ENCODE measurements at places on chromosomes 12 and 14. TPM values are rescaled to one million over a fixed set of nuclear protein-coding genes. Genes with fewer than 3 reads are reported as not detected.

The ADCY4 gene
- 36.0 TPM for total RNA-seq

The SERPINA4 gene
- total RNA-seq: not detected

The AKAP3 gene
- total RNA-seq: 0.36 TPM

The KCNA5 gene
- total RNA-seq: 8.9 TPM

The MORN3 gene
- not detected for total RNA-seq

GRCh38 chr12:28877854-28878253, 271.2 kb upstream of the FAR2 start:
- no peaks in the 10 kb centered on the region for H3K27me3 ChIP-seq
- H3K4me1 ChIP-seq: no peaks in the 10 kb centered on the region
- H3K27ac ChIP-seq: no peak overlapping the region
- no peak for DNase-seq

- DNase-seq: no peak
- no peaks in the 10 kb centered on the region for H3K36me3 ChIP-seq
- no peak overlapping the region for H3K27ac ChIP-seq
- H3K4me3 ChIP-seq: no peak overlapping the region
- H3K4me1 ChIP-seq: peaks cover 62% of the 10 kb centered on the region
Measured at GRCh38 chr14:32414808-32415255, 85.7 kb downstream of the AKAP6 start.

GRCh38 chr14:92696366-92696765, 52.1 kb downstream of the LGMN start:
- no peaks in the 10 kb centered on the region for H3K27me3 ChIP-seq
- H3K4me1 ChIP-seq: peaks cover 29% of the 10 kb centered on the region
- no peak for DNase-seq
- H3K4me3 ChIP-seq: no peak overlapping the region

GRCh38 chr14:75283833-75284563, 5.4 kb downstream of the FOS start:
- peak; percentile 84 for DNase-seq
- no peaks in the 10 kb centered on the region for H3K27me3 ChIP-seq
- H3K27ac ChIP-seq: peak overlapping the region; percentile 28
- H3K4me3 ChIP-seq: no peak overlapping the region

DNA sequence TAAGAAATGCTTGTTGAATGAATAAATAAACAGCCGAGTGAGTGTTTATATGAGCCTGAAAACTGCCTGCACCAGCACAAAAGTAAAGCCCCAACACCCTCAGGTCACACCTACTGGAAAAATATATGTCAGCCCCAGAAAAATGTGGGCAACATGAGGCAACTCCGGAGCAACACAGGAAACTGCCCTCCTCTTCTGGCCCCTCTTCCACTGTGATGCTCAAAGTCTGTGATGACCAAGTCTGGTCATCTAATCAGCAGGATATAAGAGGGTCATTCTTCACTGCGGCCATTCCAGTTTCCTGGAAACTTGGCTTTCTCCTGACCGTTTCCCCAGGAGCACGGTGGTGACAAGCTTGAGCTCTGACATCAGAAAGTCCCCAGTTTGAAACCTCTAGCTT, 159.6 kb upstream of the PZP start:
- H3K27me3 ChIP-seq: no peaks in the 10 kb centered on the region
- H3K4me1 ChIP-seq: no peaks in the 10 kb centered on the region
- no peak overlapping the region for H3K27ac ChIP-seq
- no peak overlapping the region for H3K4me3 ChIP-seq
- H3K36me3 ChIP-seq: no peaks in the 10 kb centered on the region

GRCh38 chr14:97178781-97179180, 381.6 kb downstream of the VRK1 start:
- no peak overlapping the region for H3K4me3 ChIP-seq
- no peak for DNase-seq
- no peak overlapping the region for H3K27ac ChIP-seq
- no peaks in the 10 kb centered on the region for H3K27me3 ChIP-seq
- no peaks in the 10 kb centered on the region for H3K36me3 ChIP-seq
- H3K4me1 ChIP-seq: no peaks in the 10 kb centered on the region

- peaks cover 9% of the 10 kb centered on the region for H3K4me1 ChIP-seq
- no peak overlapping the region for H3K27ac ChIP-seq
- DNase-seq: no peak
- no peak overlapping the region for H3K4me3 ChIP-seq
- H3K36me3 ChIP-seq: no peaks in the 10 kb centered on the region
Measured at GRCh38 chr14:32399920-32400319, 70.8 kb downstream of the AKAP6 start.

DNA sequence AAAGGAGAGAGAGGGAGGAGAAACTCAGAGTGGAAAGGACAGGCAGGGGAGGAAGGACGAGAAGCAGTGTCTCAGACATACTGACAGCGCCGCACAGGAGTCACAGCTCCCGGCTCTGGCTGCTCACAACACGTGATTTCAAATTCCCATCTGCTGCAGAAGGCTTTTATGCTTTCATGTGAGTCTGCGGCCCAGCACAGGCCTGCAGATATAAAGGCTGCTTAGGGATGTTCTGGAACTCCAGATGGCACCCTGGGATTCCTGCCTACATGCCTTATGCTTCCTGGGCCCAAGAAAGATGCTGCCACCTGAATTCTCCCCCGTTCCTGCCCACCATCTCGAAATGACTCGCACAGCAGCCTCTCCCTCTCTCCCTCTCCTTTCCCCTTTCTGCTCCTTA, 89.6 kb downstream of the NUAK1 start:
- no peaks in the 10 kb centered on the region for H3K27me3 ChIP-seq
- no peak for DNase-seq
- no peaks in the 10 kb centered on the region for H3K4me1 ChIP-seq
- H3K4me3 ChIP-seq: no peak overlapping the region
- no peak overlapping the region for H3K27ac ChIP-seq

GRCh38 chr14:65414961-65415589, 2.5 kb downstream of the FUT8 start:
- H3K4me1 ChIP-seq: peaks cover 13% of the 10 kb centered on the region
- no peak for DNase-seq
- no peak overlapping the region for H3K4me3 ChIP-seq

DNA sequence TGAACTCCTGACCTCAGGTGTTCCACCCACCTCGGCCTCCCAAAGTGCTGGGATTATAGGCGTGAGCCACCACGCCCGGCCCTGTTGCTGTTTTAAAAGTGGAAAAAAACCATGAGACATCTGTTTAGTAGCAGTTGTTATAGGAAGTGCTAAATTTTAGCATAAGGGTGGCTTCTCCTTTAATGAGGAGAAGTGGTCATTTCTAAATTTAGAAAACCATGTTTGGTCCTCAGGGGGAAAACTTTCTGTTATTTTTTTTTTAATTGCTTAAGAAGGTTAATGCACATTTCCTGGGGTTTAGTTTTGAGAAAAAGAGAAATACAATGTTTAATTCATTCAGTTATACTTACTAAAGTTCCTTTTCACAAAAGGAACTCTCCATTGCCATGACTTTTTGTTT, 102.1 kb downstream of the MYRFL start:
- DNase-seq: no peak
- H3K27ac ChIP-seq: no peak overlapping the region
- no peaks in the 10 kb centered on the region for H3K36me3 ChIP-seq
- H3K4me3 ChIP-seq: no peak overlapping the region
- no peaks in the 10 kb centered on the region for H3K4me1 ChIP-seq

DNA sequence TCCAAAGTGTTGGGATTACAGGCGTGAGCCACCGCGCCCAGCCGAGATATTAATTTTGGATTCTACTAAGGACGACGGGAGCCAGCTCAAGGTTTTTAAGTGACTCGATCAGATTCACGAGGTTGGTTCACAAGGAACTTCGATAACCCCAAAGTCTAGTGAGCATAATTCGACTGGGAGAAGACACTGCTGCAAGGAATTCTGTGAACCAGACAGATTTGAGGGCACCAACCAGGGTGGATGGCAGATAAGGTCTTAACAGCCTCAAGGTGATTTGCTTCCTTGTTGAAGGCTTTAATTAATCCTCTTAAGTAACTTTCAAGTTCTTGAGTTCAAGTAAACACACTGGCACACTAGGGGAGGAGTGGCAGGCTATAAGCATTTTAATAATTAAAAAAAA, 1.1 kb upstream of the KLHDC2 start:
- H3K27me3 ChIP-seq: no peaks in the 10 kb centered on the region
- H3K27ac ChIP-seq: peak overlapping the region; percentile 99
- DNase-seq: no peak

DNA sequence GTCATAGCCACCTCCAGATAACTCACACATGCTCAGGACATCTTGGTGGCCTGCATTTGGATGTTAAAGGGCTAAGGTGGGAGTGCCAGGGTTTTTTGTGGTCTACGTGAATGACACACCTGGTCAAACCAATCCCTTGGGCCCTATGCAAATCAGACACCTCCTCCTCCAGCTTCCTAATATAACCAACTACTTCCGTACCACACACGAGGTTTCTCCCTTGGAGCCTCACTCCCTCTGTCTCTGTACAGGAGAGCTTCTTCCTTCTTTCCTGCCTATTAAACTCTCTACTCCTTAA, 19.6 kb downstream of the APOBEC1 start:
- no peak overlapping the region for H3K4me3 ChIP-seq
- no peak for DNase-seq
- no peaks in the 10 kb centered on the region for H3K27me3 ChIP-seq
- no peaks in the 10 kb centered on the region for H3K36me3 ChIP-seq

- no peak overlapping the region for H3K4me3 ChIP-seq
- no peak overlapping the region for H3K27ac ChIP-seq
- DNase-seq: no peak
- no peaks in the 10 kb centered on the region for H3K36me3 ChIP-seq
Measured at GRCh38 chr12:131882804-131883520, 11.5 kb upstream of the ULK1 start.
